ENCODE measurements at places on chromosomes 6 and 20.

GRCh38 chr6:16800341-16800740, 39.1 kb upstream of the ATXN1 start:
- no peak for DNase-seq

GRCh38 chr6:160178271-160178670, 56.7 kb downstream of the SLC22A1 start:
- no peak for DNase-seq

DNA sequence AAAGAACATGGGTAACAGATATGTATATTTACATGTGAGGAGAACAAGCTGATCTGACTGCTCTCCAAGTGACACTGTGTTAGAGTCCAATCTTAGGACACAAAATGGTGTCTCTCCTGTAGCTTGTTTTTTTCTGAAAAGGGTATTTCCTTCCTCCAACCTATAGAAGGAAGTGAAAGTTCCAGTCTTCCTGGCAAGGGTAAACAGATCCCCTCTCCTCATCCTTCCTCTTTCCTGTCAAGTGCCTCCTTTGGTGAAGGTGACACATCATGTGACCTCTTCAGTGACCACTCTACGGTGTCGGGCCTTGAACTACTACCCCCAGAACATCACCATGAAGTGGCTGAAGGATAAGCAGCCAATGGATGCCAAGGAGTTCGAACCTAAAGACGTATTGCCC, 5.2 kb downstream of the HFE start:
- DNase-seq, result no peak

- no peak for DNase-seq
Observed at GRCh38 chr6:99364026-99364425, 14.6 kb upstream of the FAXC start.

GRCh38 chr6:119201480-119201879, 123.0 kb upstream of the FAM184A start:
- DNase-seq, result no peak

- DNase-seq, result no peak
Observed at GRCh38 chr20:45028424-45029136, 62.3 kb downstream of the STK4 start.

DNA sequence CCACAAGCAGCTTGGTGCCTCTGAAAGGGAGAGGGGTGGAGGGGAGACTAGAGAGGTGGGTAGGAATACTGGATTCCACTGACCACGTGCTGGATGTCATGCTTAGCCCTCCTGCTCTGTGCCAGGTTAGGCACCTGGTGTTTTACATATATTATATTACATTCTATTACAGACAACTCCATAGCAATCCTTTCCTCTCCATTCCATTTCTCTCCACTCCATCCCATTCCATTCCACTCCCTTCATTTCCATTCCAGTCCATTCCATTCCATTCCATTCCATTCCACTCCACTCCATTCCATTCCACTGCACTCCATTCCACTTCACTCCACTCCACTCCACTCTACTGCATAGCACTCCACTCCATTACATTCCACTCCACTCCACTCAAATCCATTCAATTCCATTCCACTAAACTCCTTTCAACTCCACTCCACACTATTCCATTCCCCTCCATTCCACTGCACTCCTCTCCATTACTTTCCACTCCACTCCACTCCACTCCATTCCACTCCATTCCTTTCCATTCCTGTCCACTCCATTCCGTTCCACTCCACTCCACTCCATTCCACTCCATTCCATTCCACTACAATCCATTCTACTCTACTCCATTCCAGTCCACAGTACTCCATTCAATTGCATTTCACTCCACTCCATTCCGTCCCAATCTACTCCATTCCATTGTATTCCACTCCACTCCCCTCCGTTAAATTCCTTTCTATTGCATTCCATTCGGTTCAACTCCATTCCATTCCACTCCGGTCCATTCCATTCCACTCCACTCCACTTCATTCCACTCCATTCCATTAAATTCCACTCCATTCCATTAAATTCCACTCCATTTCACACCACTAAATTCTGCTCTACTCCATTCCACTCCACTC, 27.2 kb upstream of the DEFB125 start:
- DNase-seq, result no peak

- DNase-seq, result no peak
Observed at GRCh38 chr6:167314180-167314821, 10.6 kb upstream of the TTLL2 start.

GRCh38 chr6:37244430-37245310, 12.9 kb upstream of the TBC1D22B start:
- no peak for DNase-seq

GRCh38 chr6:20444786-20445271, 43.1 kb downstream of the E2F3 start:
- DNase-seq, result no peak

DNA sequence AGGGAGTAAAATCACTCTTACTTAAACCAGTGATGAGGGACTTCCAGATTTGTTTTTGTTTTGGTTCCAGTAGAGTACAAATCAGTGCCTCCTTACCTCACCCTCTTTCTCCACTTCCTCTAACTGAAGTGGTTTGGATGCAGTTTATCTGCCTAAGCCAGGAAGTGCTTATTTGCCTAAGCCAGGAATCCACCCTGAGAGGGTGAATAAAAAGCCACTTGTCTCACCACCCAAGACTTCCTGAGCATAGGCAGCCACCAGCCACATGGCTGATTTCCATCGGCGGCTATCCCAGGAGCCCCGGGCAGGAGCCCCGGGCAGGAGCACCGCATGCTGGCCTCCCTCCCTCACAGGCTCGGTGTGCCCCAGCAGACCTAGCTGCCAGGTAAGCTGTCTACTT, 12.0 kb downstream of the LRP11 start:
- DNase-seq, result no peak

- DNase-seq, result no peak
Observed at GRCh38 chr20:1130847-1131246, 12.4 kb downstream of the PSMF1 start.

- DNase-seq, result no peak
Observed at GRCh38 chr6:154306696-154307095, 49.9 kb downstream of the IPCEF1 start.

DNA sequence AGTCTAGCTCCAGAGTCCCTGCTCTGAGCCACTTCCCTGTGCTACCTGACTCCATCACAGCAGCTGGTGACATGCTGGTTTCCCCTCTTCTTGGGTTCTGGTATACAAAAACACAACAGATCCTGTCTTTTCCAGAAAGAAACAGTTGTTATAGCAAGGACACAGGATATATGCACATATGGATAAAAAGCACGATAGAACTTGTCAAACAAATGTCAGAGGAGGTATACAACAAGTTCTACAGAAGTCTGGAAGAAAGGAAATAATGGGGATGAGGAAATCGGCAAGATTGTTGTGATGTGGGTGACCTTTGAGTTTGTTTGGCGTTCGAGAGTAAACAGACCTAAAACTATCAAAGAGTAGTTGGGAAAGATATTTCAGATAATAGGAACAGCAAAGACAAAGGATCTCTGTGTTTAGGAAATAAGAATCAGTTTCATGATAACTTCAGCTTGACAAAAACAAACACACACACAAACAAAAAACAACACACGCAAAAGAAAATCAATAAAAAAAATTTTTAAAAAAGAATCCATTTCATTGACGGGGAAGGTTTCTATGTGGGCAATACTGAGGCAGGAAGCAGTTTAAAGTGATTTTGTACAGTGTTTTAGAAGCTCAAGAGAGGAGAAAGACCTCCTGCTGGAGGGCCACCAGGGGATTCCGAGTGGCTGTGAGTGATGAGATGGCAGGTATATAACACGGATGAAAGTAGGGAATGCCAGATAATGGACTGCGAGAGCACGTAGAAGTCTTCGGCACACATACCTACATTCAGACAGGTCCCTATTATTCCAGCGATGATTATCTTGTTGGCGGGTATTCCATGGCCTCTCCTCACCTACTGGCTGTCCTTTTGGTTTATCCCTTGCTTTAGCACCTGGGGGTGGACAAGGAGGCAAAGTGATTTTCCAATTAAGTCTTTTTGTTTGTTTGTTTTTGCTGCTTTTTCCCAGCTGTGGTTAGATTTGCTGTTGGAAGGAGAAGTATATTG, 174.9 kb downstream of the HS3ST5 start:
- no peak for DNase-seq

- DNase-seq, result no peak
Observed at GRCh38 chr6:51472745-51473487, 614.5 kb downstream of the PKHD1 start.

- DNase-seq, result no peak
Observed at GRCh38 chr20:2687514-2687913, 5.1 kb upstream of the EBF4 start.

DNA sequence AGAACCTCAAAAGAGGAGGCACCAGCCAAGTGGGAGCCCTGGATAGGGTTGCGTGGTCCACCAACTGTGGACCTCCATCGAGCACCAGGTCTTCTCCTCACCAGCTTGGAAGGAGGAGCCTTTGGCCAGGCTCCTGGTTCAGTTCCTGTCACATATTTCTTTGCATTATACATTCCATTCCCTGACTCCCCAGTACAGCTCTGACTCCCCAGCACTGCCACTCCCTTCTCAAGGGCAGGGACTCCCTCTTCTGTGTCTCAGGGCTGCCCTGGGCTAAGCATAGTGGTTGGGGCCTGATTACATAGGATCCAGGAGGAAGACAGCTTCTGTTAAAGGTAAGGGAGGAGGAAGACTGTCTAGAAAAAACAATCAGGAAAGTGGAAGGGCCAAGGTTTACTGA, 91.1 kb downstream of the MRPL14 start:
- DNase-seq, result no peak

DNA sequence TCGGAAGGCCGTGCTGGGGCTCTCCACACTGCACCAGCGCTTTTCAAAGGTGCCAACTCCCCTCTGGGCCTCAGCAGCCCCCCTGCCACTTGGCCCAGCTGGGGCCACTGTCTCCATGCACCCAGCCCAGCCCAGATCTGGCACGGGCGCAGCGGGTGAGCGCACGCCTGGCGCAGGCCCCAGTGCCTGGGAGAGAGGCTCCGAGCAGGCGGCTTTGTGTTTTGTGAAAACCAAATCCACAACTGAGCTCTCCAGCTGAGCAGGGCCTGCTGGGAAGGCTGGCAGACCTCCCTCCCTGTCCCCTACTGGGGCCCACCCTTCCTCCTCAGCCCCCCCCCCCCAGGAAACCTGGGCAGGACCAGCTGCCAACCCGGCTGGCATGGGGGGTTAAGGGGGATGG, 17.0 kb downstream of the MDGA1 start:
- no peak for DNase-seq

DNA sequence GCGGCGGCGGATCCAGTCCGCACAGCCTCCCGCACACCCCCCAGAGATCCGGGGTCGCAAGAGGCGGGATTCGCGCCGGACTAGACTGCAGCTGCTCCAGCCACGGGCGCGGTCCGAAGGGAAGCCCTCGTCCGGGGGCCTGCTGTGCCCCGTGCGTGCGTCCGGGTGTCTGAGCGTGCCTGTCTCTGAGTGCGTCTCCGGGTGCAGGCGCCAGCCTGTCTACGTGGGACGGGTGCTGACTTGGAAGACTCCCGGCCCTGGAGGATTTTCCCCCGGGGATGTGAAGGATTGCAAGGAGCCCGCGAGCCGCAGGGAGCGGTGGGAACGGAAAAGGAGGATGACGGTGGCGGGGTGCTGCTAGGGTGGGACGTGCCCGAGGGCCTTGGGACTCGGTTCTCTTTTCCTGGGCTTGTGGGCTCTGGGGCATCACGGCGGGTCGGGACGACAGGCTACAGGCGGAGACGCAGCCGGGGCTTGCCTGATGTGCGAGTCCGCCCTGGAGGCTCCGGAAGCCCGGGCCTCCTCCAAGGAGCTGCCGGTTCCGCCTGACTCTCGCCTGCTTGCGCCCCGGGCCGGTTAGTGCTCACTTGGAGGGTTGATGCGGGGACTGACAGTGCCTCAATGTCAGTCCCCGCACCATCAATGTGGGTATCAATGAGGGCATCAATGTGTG, 5.7 kb downstream of the MAFB start:
- DNase-seq, result no peak

- DNase-seq, result no peak
Observed at GRCh38 chr6:20211941-20212391, 303 bp downstream of the MBOAT1 start.

DNA sequence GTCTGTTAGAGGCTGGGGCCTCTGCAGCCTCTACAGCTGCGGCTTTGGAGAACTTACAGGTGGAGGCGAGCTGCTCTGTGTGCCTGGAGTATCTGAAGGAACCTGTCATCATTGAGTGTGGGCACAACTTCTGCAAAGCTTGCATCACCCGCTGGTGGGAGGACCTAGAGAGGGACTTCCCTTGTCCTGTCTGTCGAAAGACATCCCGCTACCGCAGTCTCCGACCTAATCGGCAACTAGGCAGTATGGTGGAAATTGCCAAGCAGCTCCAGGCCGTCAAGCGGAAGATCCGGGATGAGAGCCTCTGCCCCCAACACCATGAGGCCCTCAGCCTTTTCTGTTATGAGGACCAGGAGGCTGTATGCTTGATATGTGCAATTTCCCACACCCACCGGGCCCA, 2.6 kb downstream of the TRIM39 start:
- DNase-seq, result no peak

DNA sequence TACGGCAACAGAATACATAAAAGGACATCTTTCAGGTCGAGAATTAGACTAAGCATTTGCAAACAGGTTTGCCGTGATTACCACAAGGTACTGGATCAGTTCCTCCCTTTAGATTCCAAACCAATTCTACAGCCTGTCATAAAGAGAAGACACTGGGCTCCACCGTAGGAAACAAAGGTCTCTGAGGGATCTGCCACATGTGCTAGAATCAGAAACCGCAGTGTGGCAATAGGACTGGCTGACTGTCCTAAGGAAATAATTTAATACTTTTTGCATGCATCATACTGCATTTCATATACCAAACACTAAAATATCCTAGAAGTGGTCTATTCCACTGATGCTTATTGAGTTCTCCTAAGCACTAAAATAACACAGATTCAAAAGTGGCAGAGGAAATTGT, 59.2 kb downstream of the POPDC3 start:
- DNase-seq, result no peak

DNA sequence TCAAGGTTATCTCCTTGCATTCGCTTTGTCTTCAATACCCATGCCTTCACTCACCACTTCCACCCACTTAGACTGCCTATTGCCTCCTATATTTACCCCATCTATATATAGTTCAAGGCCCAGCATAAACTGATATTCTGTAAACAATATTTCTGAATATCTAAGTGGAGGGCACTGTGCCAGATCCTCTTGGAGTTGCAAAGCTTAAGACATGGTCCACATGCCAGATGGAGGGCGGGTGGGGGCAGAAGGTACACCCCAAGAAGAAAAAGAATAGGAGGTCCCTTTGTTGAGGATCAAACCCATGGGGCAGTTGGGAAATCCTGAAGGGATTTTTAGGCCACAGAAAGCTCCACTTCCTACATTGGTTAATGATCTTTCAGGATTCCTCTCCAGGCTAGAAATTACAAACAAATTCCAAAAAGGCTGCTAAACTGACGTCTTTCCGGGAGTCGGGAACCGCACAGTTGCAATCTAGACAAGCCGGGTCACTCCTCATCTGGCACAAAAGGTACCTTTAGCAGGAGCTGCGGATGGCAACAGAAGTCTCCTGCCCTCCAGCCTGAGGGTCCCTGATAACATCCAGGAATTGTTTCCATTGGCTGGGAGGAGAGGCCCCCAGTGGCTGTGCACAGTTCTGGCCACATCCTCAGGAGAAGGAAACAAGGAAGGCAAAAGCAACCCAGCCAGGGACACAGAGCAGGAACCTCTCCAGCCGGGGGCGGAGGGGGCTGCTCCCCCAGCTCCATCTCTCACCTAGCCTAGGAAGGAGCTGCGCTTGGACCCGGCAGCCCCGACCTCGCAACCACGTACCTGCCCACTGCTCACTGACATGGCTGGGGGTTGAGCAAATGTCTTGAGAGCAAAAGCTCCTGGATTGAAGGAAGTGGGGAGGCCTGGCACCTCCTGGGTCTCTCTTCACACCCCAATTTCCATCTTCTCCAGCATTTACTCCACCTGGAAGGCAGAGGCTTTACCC, 5.9 kb upstream of the LPIN3 start:
- no peak for DNase-seq
